Stimulated activated memory B cell treated with anti-CD40 and anti-IgM and Interleukin-4, amounts not matched to agents 10 μg/mL and 1 μg/mL and 100 μg/mL, for 72 hours (primary cell): ENCODE measurements at places on chromosomes 2 and 18.
A peak's percentile ranks its signal among the peaks of the same experiment; 100 is the strongest.

- ATAC-seq: no peak
Measured at GRCh38 chr2:57943315-57943714, 103.3 kb upstream of the VRK2 start.

GRCh38 chr2:136344339-136344738 is 226.4 kb upstream of the CXCR4 start:
- ATAC-seq: no peak

DNA sequence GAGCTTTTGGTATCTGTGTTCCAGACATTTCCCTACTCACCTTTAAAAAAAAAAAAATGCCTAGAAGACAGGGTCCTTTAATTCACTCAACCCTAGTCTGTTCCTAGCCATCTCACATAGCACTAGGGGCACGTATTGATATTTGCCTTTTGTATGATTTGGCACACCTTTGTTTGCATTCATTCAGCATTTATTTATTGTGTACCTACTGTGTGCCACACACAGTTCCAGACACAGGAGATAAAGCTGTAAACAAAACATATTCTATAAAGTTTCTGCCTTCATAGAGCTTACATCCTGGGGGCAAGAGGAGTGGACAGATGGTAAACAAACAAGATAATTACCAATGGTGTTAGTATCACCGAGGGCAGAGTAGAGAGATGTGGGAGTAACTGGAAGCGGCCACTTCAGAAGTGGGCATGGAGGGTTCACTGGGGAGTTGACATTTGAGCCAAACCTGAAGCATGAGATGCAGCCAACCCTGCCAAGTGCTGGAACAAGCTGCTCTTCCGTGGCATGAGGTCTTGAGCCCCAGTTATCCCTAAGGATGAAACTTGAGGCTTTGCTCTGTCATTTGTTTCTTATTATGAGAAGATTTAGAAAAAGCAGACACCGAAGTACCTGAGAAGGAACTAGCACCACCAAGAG is 18.2 kb downstream of the MAPRE2 start:
- no peak for ATAC-seq

GRCh38 chr2:29689666-29690065 is 231.7 kb downstream of the ALK start:
- ATAC-seq: no peak

GRCh38 chr18:49608366-49609255 is 46.8 kb downstream of the LIPG start:
- ATAC-seq: no peak

DNA sequence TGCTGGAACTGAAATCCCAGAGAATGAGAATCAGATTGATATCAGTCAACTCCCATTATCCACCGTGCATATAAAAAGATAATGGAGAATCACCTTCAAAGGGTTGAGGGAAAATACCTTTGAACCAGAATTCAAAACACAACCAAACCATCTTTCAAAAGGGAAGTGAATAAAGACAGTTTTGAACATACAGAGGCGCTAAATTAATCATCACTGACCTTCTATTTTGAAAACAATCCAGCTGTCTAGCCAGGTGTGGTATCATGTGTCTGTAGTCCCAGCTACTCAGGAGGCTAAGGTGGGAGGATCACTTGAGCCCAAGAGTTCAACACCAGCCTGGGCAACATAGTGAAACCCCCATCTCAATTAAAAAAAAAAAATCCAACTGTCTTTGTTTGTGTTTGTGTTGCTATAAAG is 63.6 kb downstream of the TRABD2A start:
- ATAC-seq: peak; percentile 93

DNA sequence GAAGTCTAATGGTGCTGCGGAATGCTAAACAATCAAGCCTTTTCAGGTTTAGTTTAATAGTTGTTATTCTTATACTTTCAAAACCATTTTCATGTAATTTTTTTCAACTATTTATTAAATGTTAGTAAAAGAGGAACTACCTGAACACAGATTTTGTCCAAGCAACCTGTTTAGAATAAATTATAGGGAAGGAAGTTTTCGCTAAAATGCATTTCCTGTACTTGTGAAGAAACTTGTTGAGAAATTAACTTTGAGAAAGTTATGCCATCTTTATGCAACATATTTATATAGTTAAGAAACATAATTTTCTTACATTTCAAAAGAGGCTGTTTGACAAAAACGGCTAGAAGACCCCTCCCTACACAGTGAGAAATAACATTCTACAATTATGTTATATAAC is 16.6 kb downstream of the MAP4K4 start:
- no peak for ATAC-seq

DNA sequence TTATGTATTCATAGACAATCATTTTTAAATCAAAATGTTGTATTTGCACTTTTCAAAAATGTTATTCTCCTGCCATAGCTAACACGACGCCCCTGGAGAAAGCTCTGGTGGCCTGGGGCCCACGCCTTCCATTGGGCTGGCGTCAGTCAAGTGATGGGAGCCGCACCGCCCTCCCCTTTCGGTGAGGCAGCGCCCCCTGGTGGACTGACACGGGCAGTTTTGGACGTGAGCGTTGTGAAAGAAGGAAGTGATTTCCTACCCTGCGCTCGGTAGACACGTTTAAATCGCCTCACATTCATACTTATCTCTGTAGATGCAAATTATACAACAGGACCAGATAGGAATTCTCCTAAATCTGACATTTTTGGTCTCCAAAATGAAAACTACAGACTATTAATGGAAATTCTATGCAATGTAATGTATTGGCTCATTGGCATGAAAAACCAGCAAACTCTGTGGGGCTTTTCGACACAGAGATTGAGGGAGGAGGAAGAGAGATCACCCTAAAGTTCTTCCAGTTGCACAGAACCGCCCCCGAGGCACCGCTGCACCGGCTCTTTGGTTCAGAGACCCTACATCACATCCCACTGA is 326.2 kb upstream of the SOX11 start:
- peak; percentile 56 for ATAC-seq

DNA sequence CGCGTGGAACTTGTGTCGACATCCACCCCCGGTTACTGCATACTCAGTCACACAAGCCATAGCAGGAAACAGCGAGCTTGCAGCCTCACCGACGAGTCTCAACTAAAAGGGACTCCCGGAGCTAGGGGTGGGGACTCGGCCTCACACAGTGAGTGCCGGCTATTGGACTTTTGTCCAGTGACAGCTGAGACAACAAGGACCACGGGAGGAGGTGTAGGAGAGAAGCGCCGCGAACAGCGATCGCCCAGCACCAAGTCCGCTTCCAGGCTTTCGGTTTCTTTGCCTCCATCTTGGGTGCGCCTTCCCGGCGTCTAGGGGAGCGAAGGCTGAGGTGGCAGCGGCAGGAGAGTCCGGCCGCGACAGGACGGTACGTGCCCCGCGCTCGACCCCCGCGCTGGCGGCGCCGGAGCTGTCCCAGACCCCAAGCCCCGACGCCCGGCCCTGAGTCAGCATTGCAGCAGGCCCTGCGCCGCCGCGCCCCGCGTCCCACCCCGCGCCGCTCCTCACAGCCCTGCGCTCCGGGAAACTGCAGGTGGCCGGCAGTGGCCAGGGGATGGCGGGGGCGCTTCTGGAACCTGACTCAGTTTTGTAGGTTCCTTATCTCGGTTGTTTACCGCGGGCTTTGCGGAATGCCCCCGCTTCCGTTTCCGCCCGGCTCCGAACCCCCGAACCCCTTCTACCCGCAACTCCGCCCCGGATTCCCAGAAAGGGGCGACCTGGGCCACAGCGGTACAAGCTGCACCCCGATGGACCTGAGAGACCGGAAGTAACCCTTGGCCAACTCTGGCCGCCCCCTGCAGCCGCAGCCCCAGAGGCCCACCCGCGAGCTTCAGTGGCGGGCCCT is at the start of gene CFLAR:
CFLAR (plus strand) TSS at position 50 of the 844 bp plus-strand sequence. CDS start 13,702 bp downstream, outside the sequence.
- peak; percentile 65 for ATAC-seq

DNA sequence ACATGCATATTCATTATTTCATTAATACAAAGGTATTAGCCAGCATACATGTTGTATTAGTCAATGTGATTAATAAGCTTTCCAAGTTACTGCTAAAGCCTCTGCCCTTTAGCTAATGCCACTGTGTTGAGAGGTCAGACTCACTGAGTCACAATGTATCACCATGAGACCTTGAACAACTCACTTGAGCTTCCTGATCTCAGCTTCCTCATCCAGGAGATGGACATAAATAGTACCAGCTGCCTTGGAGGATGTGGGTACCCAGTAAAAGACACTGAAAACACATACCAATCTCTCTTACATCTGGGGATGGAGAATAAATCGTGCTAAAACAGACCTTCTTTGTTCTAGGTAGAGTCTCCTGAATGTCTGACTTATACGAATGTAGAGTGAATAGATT is 224.6 kb downstream of the EPHA4 start:
- ATAC-seq: no peak

GRCh38 chr2:24926602-24927252 is 6.7 kb upstream of the ADCY3 start:
- peak; percentile 52 for ATAC-seq

DNA sequence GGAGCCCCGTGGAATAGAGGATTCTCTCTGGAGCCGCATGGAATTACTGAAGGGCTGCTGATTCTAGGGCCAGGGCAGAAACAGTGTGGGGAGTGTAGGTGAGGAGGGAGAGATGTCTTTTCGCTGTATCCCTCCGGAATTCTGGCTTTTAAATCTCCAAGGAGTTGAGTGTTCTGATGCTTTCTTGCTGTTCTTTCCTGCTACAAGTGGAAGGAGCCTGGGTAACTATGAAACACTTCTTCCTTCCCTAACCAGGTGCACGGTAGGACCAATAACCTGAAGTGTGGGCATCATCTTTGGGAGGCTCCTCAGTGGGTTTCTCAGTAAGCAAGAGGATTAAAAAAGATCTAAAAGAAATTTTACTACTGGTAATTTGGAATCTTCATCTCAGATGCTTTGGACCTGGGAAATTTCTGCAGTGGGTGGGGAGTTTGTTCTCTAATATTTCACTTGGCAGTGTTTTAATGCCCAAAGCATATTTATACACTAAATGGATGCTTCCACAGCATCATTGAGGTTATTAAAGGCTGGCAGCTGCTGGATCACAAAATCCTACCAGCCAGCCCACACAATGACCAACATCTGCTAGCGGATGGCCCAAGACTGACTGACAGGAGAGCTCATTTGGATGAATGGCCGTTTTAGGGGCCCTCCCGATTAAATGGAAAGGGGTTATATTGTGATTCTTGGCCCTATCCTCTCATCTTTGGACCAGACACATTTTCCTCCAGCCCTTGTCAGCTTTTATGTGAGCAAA is 2.1 kb downstream of the EML6 start:
- no peak for ATAC-seq

DNA sequence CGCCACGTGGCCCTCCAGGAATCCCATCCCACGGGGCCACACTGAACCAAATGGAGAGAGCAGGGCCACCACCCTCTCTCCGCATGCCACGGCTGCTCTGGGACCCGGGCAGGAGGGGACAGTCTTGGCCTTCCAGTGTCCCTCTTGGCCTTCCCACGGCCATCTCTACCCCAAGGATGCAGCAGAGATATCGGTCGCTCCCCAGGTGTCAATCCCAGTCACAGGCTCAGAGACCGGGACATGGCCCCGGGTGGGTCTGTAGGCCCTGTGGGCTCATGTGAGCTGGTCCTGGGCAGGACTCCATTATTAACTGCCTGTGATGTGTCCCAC is 15.3 kb downstream of the CAPN10 start:
- ATAC-seq: no peak

DNA sequence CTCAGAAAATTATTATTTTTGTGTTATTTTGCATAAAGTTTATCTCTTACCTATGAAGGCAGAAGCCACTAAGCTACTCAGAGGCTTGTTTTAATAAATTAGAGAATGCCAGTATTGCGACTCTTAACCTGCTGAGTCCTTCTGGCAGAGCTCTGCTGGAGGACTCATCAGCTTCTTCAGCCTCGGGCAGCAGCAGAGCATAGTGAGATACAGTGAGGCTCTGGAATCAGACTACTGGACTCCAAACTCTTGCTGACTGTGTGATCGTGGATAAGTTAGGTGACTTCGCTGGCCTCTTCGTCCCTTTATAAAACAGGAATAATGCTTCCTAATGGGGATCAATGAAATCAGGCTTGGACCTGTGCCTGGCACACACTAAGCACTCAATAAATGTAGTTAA is 1.7 kb downstream of the PTRHD1 start:
- no peak for ATAC-seq

GRCh38 chr2:212737392-212738172 is 199.0 kb upstream of the ERBB4 start:
- no peak for ATAC-seq

- ATAC-seq: no peak
Measured at GRCh38 chr18:25457126-25457525, 105.2 kb upstream of the ZNF521 start.

- no peak for ATAC-seq
Measured at GRCh38 chr2:170092436-170093060, 85.4 kb upstream of the MYO3B start.

DNA sequence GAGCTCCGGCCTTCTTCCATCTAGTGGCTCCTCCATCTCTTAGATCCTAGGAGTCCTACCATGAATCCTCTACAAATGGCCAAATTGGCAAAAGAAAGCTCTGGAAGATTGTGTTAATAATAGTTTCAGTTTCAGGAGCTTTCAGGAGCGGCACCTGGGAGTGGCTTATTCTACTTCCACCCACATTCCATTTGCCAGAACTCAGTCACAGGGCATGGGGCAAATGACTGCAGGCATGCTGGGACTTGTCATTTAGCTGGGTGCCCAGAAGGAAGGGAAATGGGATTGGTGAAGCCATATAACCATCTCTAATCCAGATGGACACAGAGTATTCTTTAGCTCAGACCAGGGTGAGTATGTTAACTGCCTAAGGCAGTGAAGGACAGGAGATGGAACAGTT is 3.6 kb upstream of the LRATD1 start:
- ATAC-seq: no peak

GRCh38 chr2:150802635-150803034 is 315.2 kb upstream of the RND3 start:
- ATAC-seq: no peak

DNA sequence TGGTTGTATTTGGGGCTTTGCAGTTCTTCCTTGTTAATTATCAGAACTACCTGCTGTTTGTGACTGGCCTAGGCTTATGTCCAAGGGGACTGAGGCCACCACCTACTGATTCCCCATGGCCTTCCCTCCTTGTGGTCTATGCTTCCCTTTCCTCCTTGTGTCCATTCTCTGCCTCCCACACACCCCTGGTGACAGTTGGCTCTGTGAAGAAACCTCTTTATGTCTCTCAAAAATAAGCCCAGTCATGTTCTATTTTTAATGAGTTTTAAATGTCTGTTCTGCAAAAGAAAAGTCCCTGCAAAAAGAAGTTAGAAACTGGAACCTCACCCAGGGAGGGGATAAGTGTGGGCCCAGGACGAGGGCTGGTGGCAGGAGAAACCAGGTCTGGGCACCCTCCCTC is 105.0 kb downstream of the SMC6 start:
- ATAC-seq: no peak

DNA sequence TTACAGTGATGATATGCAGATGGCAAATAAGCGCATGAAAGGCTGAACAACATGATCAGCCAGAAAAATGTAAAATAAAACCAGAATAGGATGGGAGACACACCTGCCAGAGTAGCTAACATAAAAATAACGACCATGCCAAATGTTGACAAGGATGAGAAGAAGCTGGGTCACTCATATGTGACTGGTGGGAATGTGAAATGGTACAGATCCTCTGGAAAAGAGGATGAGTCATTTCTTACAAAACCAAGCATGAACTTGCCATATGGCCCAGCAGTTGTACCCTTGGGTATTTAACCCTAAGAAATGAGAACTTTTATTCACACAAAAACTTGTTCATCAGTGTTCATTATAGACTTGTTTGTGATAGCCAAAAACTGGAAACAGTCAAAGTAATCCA is 143.8 kb downstream of the SH3BP4 start:
- ATAC-seq: no peak
